ENCODE measurements at places on chromosomes 2 and 18.

DNA sequence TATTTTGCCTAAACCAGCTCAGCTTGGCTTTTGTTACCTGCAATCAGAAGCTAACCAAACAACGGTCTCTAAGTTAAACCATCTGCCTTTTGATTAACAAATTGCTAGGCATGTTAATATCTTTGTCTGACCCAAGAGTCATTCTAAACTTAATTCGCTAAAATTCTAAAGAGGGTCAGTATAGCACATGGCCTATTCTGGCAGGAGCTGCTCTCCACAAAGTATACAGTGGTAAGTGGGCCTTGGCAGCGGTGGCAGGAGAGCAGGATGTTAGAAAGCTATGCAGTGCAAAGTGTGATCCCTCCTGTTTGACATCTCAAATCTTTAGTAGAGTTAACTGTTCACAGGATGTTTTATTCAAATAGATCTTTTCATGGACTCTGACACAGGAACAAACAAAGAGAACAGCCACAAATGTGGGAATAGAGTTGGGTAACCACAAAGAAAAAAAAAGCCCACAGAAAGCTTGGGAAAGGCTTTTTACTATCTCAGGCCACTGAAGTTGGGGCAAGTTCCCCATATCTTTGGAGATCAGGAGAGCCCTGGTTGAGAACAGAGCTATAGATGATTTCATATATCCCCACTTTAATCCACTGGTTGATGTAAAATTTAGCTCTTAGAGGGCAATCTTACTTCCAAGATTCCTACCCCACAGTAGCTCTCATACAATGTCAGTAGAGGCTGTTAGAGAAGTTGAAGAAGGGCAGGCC lies 10.6 kb downstream of the CFAP210 start:
- DNase-seq, result no peak

GRCh38 chr18:13319629-13320028 lies 101.1 kb downstream of the LDLRAD4 start:
- no peak for DNase-seq

GRCh38 chr2:48238381-48238780 lies 291.6 kb upstream of the STON1 start:
- DNase-seq, result no peak

- no peak for DNase-seq
Observed at GRCh38 chr2:158795195-158795924, at the start of gene DAPL1. Gene DAPL1, plus strand, starts transcription at chr2:158795317. Its CDS starts 56 bp downstream, at chr2:158795373.

DNA sequence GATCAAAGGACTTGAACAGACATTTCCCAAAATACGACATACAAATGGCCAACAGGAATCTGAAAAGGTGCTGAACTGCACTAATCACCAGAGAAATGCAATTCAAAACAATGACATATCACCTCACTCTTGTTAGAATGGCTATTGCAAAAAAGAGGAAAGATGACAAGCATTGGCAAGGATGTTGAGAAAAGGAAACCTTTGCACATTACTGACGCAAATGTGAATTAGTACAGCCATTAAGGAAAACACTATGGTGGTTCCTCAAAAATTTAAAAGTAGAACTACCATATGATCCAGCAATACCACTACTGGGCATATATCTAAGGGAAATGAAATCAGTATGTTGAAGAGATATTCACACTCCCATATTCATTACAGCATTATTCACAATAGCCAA lies 57.7 kb upstream of the ASPRV1 start:
- DNase-seq, result no peak

DNA sequence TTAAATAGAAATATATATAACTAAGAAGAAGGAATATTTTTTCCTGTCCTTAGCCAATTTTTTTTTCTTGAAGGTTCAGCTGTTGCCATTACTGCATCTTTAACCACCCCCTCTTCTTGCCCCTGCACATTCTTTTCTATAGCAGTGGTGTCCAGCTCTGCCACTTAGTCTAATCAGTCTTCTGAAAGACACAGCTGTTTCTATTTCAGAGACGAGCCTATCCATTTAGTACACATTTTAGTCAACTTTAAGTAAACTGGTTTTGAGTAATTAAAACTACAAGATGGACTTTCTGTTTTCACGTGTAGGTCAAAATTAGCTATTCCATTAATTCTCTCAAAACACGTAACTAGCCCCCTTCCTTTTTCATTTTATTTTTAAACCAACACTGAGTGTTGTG lies 21.0 kb downstream of the SPOPL start:
- no peak for DNase-seq

DNA sequence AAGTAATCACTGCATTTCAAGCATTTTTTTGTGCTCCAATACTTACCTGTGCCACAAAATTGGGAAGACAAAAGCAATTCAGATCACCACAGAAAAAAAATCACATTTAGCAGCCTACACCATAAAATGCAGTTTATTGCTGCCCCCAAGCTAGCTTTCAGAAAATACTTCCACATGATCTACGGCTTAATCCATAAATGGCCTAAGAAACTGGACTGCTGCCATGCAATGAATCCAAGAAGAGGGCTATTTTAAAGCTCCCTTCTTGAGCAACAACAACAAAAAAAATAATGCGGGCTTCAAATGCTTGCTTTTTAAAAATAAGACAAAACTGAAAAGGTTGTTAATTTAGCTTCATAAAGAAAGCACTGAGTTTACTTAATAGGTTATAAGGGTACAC lies 272.3 kb downstream of the RAD51AP2 start:
- DNase-seq, result no peak

DNA sequence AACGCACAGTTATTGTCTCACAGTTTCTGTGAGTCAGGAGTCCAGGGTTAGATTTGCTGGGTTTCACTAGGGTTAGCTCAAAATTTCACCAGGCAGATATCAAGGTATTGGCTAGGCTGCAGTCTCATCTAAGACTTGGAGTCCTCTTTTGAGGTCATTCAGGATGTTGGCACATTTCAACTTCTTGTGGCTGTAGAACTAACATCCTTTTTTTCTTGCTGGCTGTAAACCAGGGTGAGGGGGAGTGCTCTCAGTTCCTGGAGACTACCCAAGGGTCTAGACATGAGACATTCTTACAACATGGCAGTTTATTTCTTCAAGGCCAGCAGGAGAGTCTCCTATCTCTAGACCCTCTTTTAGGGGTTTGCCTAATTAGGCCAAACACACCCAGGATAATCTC lies 12.8 kb upstream of the CAVIN2 start:
- no peak for DNase-seq

DNA sequence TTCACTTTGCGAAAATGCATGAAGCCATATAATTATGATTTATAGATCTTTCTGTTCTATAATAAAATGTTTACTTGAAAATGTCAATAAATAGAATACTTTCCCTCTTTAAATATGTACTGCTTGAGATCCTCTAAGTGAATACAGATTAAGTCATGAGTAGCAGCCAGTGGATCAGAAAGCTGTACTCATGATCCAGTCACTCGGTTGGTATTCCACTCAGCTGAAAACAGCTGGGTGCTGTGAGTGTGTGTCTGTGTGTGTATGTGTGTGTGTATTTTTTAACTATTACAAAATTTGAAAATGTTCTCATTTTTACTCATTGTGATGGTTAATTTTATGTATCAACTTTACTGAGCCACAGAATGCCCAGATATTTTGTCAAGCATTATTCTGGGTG lies 141.6 kb upstream of the CYP26B1 start:
- no peak for DNase-seq

Measured in tibial artery (tissue), 4 donors.